ENCODE measurements at places on chromosomes 3 and 15.

GRCh38 chr3:98567666-98568270 lies 25.6 kb downstream of the CPOX start:
- DNase-seq: no peak

- no peak for DNase-seq
Observed at GRCh38 chr15:35329521-35329961, 216.4 kb downstream of the DPH6 start.

- DNase-seq: peak; percentile 29
Observed at GRCh38 chr3:70531063-70531657, 218.7 kb upstream of the MDFIC2 start.

DNA sequence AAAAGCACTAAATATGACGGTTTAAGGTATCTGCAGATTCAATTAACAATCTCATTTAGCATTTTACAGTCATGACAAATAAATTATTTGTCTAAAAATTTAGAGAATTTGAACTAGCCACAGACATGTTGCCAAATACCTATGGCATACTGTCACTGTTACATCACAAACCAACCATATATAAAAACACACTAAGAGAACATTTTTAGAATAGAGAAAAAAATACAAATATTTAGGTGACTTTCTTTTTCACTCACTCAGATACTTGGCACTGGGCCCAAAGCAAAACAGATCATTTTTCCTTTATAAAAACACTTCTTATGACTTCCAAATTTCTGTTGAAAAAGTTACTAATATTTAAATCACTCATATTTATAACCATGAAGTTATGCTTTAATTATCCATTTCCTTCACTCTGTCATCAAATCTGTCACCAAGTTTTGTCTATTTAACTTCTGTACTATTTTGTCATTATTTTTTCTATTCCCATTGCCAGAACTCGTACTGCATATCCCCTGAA lies 644.7 kb downstream of the OTOL1 start:
- no peak for DNase-seq

DNA sequence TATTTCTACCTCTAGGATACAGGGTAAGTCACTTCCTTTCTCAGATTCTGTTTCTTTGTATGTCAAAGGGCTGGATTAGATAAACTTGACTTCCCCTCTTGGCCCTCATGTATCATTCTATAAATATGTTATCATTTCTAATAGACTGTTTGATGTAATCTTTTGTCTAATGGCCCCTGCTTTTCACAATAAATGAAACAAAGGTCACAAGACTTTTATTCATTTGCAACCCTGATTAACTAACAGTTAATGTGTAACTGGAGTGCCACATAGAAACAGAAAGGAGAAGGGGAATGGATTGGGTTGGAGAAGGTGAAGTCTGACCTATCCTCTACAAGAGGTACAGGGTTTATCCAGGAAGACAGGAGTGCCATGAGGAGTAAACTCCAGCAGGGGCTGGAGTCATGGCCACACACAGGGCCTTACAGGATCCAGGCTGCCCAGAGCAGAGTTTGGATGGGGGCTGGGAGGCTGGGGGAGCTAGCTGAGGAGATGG lies 8.0 kb upstream of the B3GNT5 start:
- peak; percentile 38 for DNase-seq

DNA sequence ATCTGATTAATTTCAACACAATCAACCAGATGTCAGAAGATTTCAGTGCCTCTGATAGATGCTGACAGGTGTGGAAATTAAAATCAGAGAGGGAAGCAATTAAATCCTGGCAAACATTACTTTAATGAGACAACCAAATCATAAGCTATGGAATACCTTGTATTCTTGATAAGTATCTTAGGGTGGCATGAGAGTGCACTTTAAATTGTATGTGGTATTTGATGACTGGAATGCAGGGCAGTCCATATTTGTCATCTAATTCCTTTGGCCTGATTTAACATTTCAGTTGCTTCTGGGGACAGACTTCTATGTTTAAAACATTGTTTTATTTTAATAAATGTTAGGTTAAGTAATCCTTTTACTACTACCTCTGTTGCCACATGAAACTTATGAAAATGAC lies 184.1 kb downstream of the LPP start:
- no peak for DNase-seq

DNA sequence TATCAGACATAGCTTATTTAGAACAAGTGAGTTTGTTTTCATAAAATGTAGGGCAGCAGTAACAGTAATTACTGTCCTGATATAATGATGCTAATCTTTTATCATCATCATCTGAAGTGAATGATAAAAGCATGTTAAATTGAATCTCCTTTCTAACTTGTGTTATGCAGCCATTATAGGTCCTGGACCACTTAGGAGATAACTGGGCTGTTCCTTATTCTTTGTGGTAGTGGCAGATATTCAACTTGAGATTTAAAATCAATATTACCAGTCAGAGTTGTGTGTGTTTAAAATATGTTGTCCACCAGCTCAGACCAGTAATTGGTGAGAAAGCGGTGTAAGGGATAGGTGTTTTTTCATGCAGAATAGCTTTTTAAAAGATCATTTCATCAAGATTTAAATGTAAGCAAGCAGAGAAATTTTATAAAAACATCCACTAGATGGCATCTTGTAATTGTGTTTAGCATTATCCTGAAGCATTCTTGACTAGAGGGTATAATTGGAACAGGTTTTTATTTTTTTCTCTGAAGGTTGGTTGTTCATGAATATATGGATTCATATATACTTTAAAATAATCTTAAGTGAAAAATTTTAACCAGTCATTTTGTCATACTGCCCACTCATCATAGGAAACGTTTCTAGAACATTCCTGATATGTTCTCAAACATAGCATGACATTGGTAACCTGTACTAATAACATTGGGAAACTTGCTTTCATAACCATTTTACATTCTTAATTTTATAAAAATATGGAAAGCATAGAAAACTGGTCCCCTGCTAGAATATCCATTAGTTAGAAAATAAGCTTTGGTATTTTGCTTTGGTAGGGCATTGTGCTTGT lies 153.9 kb downstream of the BBX start:
- peak; percentile 51 for DNase-seq

DNA sequence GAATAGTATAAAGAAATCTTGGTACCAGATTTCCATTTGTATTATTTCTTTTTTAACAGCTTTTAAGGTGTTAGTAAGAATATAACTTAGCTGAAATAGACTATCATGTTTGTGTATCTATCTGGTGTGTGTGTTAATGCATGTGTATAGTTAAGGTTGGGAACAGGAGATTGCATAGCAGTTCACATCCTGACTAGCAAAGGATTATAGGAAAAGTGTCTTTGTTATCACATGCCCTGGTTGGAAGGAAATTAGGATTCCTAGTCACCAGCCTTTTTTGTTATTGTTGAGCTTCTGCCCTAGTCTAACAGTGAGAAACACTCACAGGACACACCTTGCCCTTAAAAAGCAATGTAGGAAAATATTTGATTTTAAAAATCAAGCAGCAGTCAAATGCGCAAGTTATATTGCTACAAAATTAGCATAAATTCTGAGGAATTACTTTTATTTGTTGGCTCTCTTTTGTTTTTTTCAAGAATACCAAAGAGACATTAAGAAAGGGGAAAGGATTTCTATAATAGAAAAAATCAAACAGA lies 58.2 kb downstream of the SETD5 start:
- no peak for DNase-seq

GRCh38 chr3:177350121-177350520 lies 152.8 kb upstream of the TBL1XR1 start:
- DNase-seq: no peak

DNA sequence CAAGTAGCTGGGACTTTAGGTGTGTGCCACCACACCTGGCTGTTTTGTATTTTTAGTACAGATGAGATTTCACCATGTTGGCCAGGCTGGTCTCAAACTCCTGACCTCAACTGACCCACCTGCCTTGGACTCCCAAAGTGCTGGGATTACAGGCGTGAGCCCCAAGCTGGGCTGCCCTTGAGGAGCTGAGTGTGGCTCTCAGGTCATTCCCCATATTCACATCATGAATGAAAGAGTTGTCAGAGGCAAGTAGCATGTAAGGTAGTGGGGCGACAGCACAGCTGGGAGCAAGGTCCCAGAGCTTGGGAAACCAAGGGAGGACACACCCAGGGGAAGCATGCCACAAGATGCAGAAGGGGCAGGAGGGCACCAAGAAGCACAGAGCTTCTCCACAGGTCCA lies 4.9 kb downstream of the CCDC71 start:
- no peak for DNase-seq

DNA sequence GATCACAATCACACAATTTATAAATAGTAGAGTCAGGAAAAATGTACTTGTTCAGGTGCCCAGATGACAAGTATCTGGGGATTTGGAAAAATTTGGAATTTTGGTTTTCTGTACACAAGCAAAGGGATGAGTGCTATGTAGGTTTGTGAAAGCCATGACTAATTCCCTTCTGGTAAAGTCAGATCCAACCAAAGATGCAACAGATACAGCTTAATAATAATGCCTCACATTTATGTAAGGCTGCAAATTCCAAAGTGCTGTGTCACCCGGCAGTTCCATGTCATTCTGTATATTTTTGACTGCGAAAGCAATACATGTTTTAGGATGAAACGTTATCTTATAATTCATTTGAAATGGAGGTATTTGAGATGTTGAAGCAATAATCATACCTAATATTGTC lies 102.7 kb upstream of the AGBL1 start:
- no peak for DNase-seq
